ENCODE measurements at places on chromosomes 5 and 9. TPM values are rescaled to one million over a fixed set of nuclear protein-coding genes. Genes with fewer than 3 reads are reported as not detected.

DNA sequence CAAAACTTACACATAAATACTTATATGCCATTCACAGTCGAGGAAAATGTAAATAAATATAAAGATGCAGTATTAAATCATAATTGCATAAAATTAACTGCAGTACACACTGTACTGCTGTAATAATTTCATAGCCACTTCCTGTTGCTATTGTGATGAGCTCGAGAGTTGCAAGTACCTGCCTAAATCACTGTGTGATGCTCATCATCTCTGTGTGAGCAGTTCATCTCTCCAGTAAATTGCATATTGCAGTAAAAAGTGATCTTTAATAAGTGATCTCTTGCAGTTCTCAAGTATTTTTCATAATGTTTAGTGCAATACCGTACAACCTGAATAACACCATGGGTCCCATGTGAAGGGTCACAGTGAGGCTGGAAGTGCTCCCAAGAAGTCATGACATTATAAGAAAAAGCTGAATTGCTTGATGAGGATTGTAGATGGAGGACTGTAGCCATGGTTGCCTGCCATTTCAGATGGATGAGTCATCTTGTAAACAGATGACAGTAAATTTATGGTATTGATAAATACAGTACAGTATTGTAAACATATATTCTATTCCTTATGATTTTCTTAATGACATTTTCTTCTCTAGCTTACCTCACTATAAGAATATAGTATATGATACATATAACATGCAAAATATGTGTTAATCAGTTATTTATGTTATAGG is 34.9 kb downstream of the SYK start:
- H3K36me3 ChIP-seq, result no peaks in the 10 kb centered on the region
- DNase-seq, result no peak
- no peak overlapping the region for H3K4me3 ChIP-seq
- H3K4me1 ChIP-seq, result no peaks in the 10 kb centered on the region

- no peak overlapping the region for H3K27ac ChIP-seq
- H3K4me1 ChIP-seq, result no peaks in the 10 kb centered on the region
- peak; percentile 13 for DNase-seq
- H3K4me3 ChIP-seq, result no peak overlapping the region
- peaks cover 4% of the 10 kb centered on the region for H3K27me3 ChIP-seq
- H3K36me3 ChIP-seq, result no peaks in the 10 kb centered on the region
Observed at GRCh38 chr9:84170521-84171141, 169.9 kb downstream of the SLC28A3 start.

PCDHGB2 gene
- total RNA-seq, result 2.1 TPM

- H3K4me3 ChIP-seq, result no peak overlapping the region
- H3K4me1 ChIP-seq, result peaks cover 22% of the 10 kb centered on the region
- peak overlapping the region; percentile 77 for H3K27ac ChIP-seq
- no peaks in the 10 kb centered on the region for H3K27me3 ChIP-seq
- H3K36me3 ChIP-seq, result no peaks in the 10 kb centered on the region
- DNase-seq, result peak; percentile 30
Observed at GRCh38 chr9:107819772-107820565, 330.4 kb upstream of the KLF4 start.

GRCh38 chr9:71937898-71938297 is 26.5 kb downstream of the C9orf85 start:
- no peak for DNase-seq
- no peaks in the 10 kb centered on the region for H3K27me3 ChIP-seq
- H3K4me3 ChIP-seq, result no peak overlapping the region
- no peaks in the 10 kb centered on the region for H3K4me1 ChIP-seq
- H3K36me3 ChIP-seq, result no peaks in the 10 kb centered on the region

GRCh38 chr9:97866848-97867247 is 13.8 kb downstream of the FOXE1 start:
- H3K4me1 ChIP-seq, result no peaks in the 10 kb centered on the region
- peaks cover 41% of the 10 kb centered on the region for H3K27me3 ChIP-seq
- no peak for DNase-seq

Measured in neural progenitor cell (in vitro differentiated cells).